ENCODE measurements at places on chromosomes 5 and 9.

- no peak for DNase-seq
Observed at GRCh38 chr9:15433661-15434060, 11.0 kb downstream of the SNAPC3 start.

DNA sequence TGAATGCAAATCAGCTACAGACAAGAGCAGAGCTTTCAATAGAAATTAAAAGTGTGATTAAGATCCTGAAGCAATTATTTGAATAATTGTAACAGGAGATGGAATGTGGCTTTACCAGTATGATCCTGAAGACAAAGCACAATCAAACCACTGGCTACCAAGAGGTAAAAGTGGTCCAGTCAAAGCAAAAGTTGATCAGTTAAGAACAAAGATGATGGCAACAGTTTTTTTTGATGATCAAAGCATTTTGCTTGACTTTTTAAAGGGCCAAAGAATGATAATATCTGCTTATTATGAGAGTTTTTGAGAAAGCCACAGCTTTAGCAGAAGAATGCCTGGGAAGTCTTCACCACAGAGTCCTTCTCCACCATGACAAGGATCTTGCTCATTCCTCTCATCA lies 409.2 kb downstream of the CSNK1G3 start:
- DNase-seq, result no peak

DNA sequence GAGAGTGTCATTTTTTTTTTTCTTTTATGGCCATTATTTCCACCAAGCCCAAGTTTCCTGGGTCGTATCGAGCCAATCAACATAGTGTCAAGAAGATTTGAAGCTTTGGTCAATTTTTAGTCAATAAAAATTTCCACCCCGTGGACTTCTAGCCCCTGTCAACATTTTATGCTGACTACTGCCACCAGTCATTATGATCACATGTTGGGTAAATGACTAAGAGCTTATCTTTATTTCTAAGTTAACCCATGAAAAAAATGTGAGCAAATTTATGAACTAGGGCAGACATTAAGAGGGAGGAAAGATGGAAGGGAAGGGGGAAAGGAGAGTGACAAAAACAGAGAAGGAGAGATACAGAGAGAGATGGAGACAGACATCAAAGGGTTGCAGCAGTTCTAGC lies 143.5 kb upstream of the ALDH1B1 start:
- DNase-seq, result no peak

DNA sequence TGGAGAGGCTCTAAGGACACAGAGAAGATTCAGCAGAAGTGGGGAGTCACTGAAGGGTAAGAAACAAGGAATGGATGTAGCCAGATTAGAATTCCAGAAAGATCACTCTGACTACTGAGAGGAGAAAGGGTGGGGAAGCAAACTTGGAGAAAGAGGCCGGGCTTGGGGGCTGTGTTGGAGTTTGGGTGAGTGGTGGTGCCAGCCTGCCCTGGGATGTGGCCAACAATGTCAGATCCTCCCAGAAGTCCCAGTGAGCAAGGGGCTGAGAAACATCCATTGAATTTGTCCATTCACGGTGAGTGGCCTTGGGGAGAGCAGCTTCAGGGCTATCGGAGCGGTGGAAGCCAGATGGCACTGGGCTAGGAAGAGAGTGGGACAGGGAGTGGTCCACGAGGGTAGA lies 60.4 kb downstream of the COL15A1 start:
- no peak for DNase-seq

DNA sequence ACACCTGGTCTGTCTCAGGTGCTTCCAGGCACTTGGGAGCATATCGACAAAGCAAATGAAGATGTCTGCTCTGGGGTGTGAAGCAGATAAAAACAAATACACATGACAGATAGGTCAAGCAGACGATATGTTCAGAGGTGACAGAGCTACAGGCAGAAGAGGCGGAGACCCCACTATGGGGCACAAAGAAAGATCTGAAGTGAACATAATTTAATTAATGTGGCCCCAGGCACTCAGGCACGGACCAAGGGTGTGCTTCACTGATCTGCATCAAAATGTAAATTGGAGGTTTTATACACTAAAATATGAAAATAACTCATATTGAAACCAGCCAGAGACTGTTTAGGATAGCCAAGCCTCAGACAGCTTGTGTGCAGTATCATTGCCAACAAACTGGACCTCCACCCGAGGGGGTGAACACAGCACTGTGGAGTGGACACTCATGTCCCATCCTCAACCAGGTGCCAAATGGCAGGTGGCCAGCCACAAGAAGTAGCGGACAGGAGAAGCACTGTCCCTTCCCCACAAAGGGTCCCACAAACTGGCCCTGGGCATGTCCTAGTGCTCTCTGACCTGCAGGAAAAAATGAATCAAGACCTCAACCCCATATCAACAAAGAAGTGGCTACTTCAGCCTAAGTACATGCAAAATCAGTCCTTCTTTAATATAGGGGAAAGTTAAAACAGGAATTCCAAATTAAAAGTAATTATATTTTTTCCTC lies 29.2 kb downstream of the ROR2 start:
- no peak for DNase-seq

GRCh38 chr5:14678773-14679334 lies 14.3 kb downstream of the OTULIN start:
- no peak for DNase-seq

DNA sequence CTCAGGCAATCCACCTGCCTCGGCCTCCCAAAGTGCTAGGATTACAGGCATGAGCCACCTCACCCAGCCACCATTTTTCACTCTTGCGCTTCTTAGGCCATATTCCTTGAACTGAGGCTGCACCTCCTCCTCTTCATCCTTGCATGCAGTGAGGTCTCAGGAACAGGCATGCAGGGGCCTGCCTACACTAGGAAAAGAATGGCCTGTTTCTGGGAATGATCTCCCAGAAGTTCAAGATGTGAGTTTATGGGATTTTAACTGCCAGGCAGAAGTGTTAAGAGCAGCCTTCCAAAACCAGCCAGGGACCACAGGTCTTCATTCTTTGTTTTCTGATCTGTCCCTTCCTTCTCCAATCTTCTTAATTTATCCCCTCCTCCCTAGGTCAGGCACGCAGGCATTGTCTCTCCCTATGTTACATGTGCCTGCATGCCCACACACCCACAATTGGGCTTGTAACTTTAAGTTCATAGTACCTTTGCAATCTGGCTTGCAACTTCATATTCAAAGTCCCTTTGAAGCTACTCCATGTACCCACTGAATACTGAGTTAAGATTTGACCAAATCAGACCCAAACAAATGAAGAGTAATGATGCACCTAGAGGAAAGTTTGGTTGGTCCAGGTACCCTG lies 10.5 kb upstream of the HSPA4 start:
- no peak for DNase-seq

GRCh38 chr5:3376611-3377010 lies 219.0 kb upstream of the IRX1 start:
- no peak for DNase-seq

All from left cardiac atrium (tissue), 4 donors.